ENCODE measurements at places on chromosomes 12 and 14. TPM values are rescaled to one million over a fixed set of nuclear protein-coding genes. Genes with fewer than 3 reads are reported as not detected.

- H3K4me3 ChIP-seq: no peak overlapping the region
- peaks cover 7% of the 10 kb centered on the region for H3K4me1 ChIP-seq
- DNase-seq: no peak
- no peaks in the 10 kb centered on the region for H3K27me3 ChIP-seq
- no peaks in the 10 kb centered on the region for H3K36me3 ChIP-seq
These were observed 117.0 kb upstream of the MAX start for GRCh38 chr14:65219353-65219752.

- peaks cover 12% of the 10 kb centered on the region for H3K27me3 ChIP-seq
- no peak overlapping the region for H3K4me3 ChIP-seq
- peaks cover 5% of the 10 kb centered on the region for H3K4me1 ChIP-seq
- no peaks in the 10 kb centered on the region for H3K36me3 ChIP-seq
- peak; percentile 54 for DNase-seq
These were observed 11.2 kb upstream of the PRPH start for GRCh38 chr12:49283541-49284429.

DNA sequence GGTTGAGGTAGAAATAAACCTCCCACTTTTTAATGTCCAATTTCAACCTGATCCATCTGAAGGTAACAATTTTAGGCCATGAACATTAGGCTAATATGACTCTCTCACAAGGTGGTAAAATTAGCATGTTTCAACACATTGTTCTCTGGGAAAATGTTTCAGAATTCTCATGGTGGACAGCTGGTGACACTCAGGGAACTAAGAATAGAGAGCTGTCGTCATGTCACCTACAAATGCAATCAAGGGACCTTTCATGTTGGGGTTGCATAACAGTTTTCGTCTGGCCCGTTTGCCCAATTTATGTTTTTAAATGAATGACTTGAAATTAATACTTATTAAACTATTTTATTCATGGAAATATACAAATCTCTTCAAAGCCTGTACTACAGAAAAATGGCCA lies 180.7 kb upstream of the PRICKLE1 start:
- H3K27me3 ChIP-seq: no peaks in the 10 kb centered on the region
- H3K27ac ChIP-seq: no peak overlapping the region
- no peaks in the 10 kb centered on the region for H3K36me3 ChIP-seq
- H3K4me1 ChIP-seq: no peaks in the 10 kb centered on the region

GRCh38 chr14:74618078-74618952 lies 6.3 kb upstream of the LTBP2 start:
- peaks cover 51% of the 10 kb centered on the region for H3K4me1 ChIP-seq
- no peaks in the 10 kb centered on the region for H3K27me3 ChIP-seq
- DNase-seq: no peak
- H3K4me3 ChIP-seq: no peak overlapping the region
- H3K27ac ChIP-seq: peak overlapping the region; percentile 47

DNA sequence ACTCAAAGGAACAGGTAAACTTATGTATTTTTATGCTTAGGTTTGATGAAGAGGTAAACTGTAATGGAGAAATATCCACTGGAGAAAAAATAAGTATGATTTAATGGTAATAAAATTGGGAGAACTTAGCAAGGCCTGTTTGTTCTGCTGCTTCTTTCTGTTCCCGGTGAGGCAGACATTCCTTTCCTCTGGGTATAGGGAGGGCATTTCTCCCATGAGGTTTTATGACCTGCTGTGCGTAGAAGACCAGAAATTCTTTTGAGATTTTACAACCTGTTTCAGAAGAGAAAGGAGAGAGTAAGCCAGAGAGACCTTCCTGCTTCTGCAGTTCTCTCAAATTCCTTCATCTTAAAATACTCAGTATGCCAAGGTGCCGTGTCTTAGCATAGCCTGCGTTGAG lies 139.4 kb upstream of the RMST start:
- no peaks in the 10 kb centered on the region for H3K27me3 ChIP-seq
- no peaks in the 10 kb centered on the region for H3K4me1 ChIP-seq
- no peaks in the 10 kb centered on the region for H3K36me3 ChIP-seq
- no peak overlapping the region for H3K4me3 ChIP-seq

The FOXM1 gene
- 1.0 TPM for total RNA-seq

DNA sequence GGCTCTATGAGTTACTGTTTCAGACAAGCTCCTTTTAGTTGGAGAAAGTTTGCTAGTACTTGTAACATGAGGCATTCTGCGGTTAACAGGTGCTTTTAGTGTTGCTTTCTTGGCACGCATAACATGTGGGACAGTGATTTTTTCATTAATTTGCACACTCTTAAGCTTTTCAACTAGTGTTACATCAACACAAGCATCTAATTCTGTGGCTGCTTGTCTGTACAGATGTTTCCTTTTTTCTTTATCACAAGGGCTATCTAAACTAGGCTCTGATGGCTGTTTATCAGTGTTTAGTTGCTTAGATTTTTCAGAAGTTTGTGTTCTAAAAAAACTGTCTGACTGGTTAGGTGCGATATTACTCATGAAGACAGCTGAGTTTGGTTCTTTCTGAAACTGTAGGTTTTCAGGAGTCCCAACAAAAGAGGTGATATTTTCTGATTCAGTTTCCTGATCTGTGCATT lies 120.1 kb downstream of the RALGAPA1 start:
- no peaks in the 10 kb centered on the region for H3K4me1 ChIP-seq
- no peaks in the 10 kb centered on the region for H3K27me3 ChIP-seq
- DNase-seq: no peak
- H3K4me3 ChIP-seq: no peak overlapping the region
- no peak overlapping the region for H3K27ac ChIP-seq

- H3K36me3 ChIP-seq: peaks cover 11% of the 10 kb centered on the region
- H3K27ac ChIP-seq: no peak overlapping the region
- H3K27me3 ChIP-seq: no peaks in the 10 kb centered on the region
- H3K4me3 ChIP-seq: no peak overlapping the region
These were observed 44.6 kb downstream of the MLXIP start for GRCh38 chr12:122123051-122123760.

The POU6F1 gene
- 19.0 TPM for total RNA-seq

DNA sequence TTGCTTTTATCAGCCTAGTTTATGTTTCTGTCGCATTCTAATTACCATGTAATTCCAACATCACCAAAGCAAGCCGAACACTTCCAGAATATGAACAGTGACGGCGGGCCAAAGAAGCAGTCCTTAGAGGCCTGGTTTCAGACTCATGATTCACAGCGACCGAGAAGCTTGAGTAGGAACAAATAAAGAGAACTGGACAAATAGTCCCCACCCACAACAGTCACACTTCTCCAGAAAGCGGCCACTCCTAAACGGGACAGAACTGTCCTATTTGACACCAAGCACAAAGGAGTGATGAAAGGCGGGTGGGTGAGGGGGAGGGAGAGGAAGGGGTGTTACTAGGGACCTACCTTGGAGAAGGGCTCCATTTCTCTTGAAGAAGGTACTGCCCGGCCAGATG lies 136.4 kb downstream of the FOXN3 start:
- DNase-seq: no peak
- H3K27me3 ChIP-seq: no peaks in the 10 kb centered on the region
- no peaks in the 10 kb centered on the region for H3K4me1 ChIP-seq

GRCh38 chr12:120646044-120646443 lies 5.6 kb downstream of the CABP1 start:
- H3K36me3 ChIP-seq: no peaks in the 10 kb centered on the region
- H3K27ac ChIP-seq: no peak overlapping the region
- H3K27me3 ChIP-seq: peaks cover 55% of the 10 kb centered on the region
- no peak for DNase-seq
- no peak overlapping the region for H3K4me3 ChIP-seq

- H3K27me3 ChIP-seq: no peaks in the 10 kb centered on the region
- no peak overlapping the region for H3K27ac ChIP-seq
- H3K36me3 ChIP-seq: no peaks in the 10 kb centered on the region
- no peak for DNase-seq
- H3K4me3 ChIP-seq: no peak overlapping the region
These were observed 228.5 kb downstream of the ATP23 start for GRCh38 chr12:58169826-58170225.

- H3K36me3 ChIP-seq: no peaks in the 10 kb centered on the region
- no peaks in the 10 kb centered on the region for H3K4me1 ChIP-seq
- no peak overlapping the region for H3K4me3 ChIP-seq
- H3K27me3 ChIP-seq: no peaks in the 10 kb centered on the region
These were observed 291.9 kb upstream of the RTL1 start for GRCh38 chr14:101195309-101195901.

DNA sequence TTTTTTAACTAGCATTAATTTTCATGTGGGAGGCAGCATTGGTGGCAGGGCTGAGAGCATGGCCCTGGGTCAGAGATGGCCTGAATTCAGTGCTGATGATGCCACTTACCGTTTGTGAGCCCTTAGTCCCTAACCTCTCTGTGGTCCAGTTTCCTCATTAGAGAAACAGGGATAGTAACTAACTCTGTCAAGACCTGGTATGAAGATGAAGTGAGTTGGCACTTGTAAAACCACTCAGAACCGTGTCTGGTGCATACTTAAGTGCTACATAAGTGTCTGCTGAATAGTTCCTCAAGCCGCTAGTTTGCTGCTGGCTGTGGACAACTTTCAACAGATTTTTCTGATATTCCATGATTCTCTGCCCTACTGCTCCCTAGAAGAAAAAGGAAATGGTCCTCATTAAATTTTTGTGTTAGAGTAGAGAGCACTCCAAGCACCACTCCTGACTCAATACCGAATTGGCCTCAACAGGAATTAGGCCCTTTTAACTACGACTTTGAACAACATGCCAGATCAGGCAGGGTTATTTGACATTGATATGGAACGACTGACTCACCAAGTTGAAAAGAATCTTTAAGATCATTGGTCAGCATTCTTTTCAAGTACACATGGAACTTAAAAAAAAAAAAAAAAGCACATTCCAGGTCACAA lies 250.2 kb downstream of the ANO2 start:
- H3K36me3 ChIP-seq: no peaks in the 10 kb centered on the region
- no peaks in the 10 kb centered on the region for H3K27me3 ChIP-seq
- peaks cover 6% of the 10 kb centered on the region for H3K4me1 ChIP-seq
- H3K4me3 ChIP-seq: no peak overlapping the region
- H3K27ac ChIP-seq: no peak overlapping the region

The RNASE7 gene
- not detected for total RNA-seq

GRCh38 chr14:87109271-87109670 lies 883.7 kb downstream of the GALC start:
- H3K4me3 ChIP-seq: no peak overlapping the region
- no peaks in the 10 kb centered on the region for H3K4me1 ChIP-seq
- H3K36me3 ChIP-seq: no peaks in the 10 kb centered on the region

DNA sequence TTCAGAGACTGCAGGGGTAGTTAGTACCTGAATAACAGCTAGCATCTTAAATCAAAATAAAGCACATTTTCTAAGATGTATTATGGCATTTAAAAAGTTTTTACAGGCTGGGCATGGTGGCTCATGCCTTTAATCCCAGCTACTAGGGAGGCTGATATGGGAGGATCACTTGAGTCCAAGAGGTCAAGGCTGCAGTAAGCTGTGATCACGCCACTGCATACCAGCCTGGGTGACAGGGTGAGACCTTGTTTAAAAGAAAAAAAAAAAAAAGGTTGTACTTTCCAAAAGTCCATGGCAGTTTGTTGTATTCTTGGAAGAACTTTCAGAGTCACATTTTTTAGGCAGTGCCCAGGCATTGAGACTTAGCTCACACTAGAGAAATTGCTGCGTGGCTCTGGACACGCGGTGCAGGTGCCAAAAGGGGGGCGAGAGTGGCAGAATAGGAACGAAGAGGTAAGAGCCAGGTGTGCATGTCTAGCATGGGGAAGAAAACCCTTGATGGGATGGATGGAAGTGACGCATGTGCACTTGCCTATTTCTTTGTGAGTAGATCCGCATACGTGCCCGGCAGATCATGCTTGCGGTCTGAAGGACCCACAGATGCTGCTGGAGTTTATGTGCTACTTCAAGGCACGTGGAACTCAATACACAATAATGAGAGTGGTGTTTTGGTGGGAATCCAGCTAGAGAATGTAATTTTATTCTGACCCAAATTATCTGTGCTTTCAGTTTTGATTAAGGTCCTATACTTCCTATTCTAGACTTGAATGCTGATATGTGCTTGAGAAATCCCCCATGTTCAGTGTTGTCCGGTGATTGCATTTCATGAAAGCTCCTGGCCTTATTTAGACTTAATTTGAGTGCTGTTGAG lies 11.9 kb downstream of the ANKRD13A start:
- H3K36me3 ChIP-seq: peaks cover 31% of the 10 kb centered on the region
- no peak overlapping the region for H3K27ac ChIP-seq
- peaks cover 26% of the 10 kb centered on the region for H3K4me1 ChIP-seq

- no peaks in the 10 kb centered on the region for H3K36me3 ChIP-seq
- no peak overlapping the region for H3K4me3 ChIP-seq
- no peak overlapping the region for H3K27ac ChIP-seq
- no peak for DNase-seq
These were observed 84.9 kb downstream of the EFCAB11 start for GRCh38 chr14:89869606-89870005.

DNA sequence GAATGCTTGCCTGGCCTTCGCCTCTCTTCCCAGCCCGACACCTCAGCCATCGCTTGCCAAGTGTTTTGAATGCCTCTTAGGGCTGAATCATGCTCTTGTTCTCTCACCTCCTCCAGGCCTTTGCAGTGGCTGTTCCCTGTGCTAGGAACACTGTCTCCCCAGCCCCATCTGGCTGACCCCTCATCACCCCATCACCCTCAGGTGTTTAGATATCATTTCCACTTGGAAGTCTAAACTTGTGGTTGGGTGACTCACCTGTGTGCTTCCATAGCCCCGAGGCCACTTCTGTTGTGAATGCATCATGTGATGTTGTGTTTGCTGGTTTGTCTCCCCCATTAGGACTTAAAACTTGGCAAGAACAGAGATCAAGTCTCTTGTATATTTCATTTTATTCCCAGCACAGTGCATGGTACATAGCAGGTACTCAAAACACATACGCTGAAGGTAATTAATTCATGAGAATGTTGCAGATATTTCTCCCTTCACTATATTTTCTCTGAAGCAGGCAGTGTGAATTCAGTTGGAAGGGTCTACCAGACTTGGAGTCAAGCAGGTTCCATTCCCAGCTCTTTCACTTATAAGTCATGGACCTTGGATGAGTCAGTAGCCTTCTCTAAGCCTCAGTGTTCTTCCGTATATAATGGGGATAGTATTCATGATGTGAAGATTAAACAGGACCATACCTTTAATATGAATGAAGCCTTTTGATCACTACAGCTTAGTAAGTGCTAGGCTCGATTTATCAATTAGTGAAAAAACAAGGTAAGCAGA lies 67.8 kb downstream of the HRK start:
- peaks cover 6% of the 10 kb centered on the region for H3K4me1 ChIP-seq
- H3K36me3 ChIP-seq: no peaks in the 10 kb centered on the region
- no peak overlapping the region for H3K4me3 ChIP-seq
- DNase-seq: peak; percentile 30
- H3K27ac ChIP-seq: no peak overlapping the region

All from upper lobe of right lung (tissue), 1 donor.